ENCODE measurements at places on chromosomes 7 and 10.

DNA sequence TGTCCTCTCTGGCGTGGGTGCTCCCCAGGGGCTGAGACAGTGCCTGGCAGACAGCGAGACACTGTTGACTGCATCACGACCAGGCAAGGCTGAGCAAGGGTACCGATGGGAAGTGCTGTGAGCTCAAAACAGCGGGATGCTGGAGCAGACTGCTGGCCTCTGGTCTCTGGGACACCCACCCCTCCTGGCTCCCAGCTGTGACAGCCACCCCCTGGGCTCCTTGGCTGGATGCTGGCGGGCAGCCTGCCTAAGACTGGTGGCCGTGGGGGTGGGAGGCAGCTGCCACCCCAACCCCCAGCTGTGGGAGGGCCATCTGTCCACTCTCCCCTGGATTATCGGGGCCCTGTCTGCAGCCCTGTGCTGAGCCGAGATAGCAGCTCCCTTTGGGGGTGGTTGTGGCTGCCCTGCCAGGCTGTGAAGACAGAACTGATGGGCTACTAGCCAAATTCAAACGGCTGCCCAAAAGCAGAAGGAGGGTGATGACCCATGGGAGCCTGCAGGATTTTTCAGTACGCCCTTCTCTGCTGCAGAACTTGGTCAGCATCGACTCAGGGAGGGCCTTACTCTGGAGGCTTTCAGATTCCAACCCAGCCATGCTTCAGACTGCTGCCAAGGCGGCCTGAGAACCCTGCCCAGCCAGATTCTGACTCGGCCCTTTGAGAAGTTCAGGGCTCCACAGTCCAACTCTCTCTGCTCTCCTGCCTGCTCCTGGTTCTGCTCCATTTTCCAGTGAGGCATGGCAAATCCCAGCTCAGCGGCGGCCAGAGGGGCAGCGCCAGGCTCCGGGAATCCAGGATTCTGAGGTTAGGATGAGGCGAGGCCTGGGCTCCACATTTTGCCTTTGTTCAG lies 125.3 kb downstream of the NEURL1 start:
- DNase-seq: no peak

GRCh38 chr7:140645166-140645900 lies 4.7 kb upstream of the DENND2A start:
- no peak for DNase-seq

DNA sequence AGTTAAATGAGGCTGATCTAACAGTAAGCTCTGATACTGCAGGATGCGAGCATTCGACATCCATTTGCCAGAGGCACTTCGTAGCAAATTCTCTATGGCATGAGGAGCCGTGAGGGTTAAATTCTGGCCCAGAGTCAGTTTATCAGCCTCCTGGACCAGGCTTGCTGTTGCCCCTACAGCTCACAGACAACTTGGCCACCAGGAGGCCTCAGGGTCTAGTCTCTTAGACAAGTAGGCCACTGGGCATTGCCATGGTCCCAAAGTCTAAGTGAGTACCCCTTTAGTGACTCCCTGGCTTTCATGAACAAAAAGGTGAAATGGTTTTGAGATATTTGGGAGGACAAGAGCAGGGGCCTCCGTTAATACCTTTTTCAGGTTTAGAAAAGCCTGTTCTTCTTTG lies 178.0 kb upstream of the MBL2 start:
- DNase-seq: no peak

- no peak for DNase-seq
Observed at GRCh38 chr7:3443716-3444115, 142.7 kb downstream of the SDK1 start.

DNA sequence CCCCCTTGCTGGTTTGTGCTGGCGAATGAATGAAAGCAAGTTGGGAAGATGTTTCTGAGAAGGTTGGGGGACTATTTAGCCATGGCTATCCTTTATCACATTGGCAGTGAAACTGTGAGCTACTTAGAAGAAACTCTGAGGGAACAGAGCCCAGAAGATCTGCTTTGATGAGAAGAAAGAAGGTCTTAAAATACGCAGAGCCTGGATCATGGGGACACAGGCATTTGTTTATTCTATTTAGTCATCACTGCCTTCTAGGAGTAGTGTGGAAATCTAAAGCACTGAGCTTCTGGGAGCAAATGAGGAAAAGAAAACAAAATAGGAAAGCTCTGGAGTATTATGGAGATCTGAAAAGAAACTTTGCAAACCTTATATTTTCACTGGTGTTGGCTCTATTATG lies 28.5 kb downstream of the CPED1 start:
- no peak for DNase-seq

GRCh38 chr7:152543799-152544198 lies 108.0 kb upstream of the KMT2C start:
- DNase-seq: no peak
